ENCODE measurements at places on chromosomes 5 and 9.

- DNase-seq: no peak
Observed at GRCh38 chr5:141654298-141654697, 3.1 kb upstream of the FCHSD1 start.

- no peak for DNase-seq
Observed at GRCh38 chr5:179271428-179271734, 73.9 kb downstream of the ADAMTS2 start.

GRCh38 chr5:80960531-80961375, 590 bp downstream of the RASGRF2 start:
- DNase-seq: no peak

DNA sequence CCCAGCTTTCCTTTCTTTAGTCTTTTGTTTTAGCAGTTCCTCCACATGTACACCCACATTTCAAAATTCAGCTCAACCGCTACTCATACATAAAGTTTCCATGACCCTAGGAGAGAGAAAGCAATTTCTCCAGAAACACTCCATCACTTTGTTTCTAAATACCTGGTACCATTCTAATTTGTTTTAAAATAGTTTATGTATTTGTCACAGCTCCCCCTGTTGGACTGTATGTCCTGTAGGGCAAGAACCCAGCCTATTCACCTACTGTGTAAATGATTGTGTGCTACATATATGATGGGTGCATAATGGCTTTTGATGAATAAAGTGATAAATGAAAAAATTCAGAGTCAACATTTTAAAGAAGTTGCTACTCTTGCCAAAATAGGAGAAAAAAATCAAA, 139.1 kb downstream of the COX7C start:
- DNase-seq: no peak

- DNase-seq: peak; percentile 43
Observed at GRCh38 chr9:77764894-77765780, 117.0 kb upstream of the GNA14 start.

DNA sequence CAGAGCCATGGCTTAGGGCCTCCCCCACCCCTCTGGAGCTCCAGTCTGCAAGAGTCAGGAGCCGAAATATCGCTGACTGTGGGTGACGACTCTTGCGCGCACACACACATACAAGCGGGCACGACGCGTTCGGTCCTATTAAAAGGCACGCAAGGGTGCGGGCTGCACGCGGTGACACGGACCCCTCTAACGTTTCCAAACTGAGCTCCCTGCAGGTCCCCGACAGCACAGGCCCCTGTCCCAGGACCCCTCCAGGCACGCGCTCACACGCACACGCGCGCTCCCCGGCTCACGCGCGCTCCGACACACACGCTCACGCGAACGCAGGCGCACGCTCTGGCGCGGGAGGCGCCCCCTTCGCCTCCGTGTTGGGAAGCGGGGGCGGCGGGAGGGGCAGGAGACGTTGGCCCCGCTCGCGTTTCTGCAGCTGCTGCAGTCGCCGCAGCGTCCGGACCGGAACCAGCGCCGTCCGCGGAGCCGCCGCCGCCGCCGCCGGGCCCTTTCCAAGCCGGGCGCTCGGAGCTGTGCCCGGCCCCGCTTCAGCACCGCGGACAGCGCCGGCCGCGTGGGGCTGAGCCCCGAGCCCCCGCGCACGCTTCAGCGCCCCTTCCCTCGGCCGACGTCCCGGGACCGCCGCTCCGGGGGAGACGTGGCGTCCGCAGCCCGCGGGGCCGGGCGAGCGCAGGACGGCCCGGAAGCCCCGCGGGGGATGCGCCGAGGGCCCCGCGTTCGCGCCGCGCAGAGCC, at the start of gene GRIN1:
Gene GRIN1 (plus strand): TSS at position 433 of the 746 bp plus-strand sequence. CDS start 333 bp downstream, outside the sequence.
- DNase-seq: no peak

DNA sequence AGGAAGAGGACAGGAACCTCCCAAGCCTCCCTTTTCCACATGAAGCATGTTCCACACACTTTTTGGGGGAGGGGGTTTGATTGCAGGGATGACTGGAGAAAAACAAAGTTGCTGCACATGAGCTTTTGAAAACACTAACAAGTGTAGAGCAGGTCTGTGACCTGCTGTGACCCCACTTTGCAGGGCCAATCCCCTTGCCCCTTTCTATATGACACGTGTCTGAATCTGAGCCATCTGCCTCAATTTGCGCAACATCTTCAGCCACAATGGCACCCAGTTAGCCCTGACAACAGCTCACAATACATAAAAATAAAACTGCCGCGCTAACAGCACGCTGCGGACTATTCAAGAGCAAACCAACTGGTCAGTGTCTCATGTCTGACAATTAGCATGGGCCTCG, 227.8 kb upstream of the TBCA start:
- DNase-seq: no peak

- DNase-seq: no peak
Observed at GRCh38 chr9:6845880-6846279, 88.1 kb downstream of the KDM4C start.

DNA sequence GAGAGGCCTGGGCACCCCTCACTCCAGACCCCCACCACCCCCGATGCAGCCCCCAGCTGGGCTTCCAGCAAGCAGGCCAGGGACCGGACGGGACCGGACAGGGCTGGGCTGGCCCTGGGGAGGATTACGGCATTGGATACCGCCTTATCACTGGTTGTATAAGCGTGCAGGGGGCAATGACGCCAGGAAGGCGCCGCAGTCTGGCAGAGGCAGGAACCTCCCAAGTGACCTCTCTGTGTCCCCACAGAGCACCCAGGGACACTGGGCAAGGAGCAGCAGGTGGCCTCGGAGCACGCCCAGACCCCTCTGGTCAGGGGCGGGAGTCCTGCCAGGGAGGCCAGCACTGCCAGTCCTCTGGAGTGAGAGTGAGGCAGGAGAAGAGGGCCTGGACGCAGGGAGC, 723 bp upstream of the LCN15 start:
- no peak for DNase-seq

DNA sequence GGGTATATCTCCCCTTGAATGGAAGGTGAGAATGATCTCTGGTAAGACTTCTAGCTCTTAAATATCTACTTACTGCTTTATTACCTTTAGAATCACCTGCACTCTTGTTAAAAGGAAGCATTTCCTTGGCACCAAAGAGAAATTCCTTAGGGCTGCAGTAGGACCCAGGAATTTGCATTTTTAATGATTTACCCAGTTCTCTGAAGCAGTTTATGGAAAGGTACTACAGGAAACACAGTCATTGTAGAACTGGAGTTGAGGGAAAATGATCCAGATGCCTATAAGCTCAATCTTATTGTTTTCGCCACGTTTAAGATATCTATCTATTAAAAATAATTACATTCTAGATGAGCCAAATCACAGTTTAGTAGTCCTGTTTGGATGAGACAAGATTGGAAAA, 9.5 kb upstream of the C9 start:
- no peak for DNase-seq

- DNase-seq: no peak
Observed at GRCh38 chr5:149338364-149338763, 6.9 kb upstream of the GRPEL2 start.

- no peak for DNase-seq
Observed at GRCh38 chr5:28542987-28543386, 1504.6 kb upstream of the CDH9 start.

DNA sequence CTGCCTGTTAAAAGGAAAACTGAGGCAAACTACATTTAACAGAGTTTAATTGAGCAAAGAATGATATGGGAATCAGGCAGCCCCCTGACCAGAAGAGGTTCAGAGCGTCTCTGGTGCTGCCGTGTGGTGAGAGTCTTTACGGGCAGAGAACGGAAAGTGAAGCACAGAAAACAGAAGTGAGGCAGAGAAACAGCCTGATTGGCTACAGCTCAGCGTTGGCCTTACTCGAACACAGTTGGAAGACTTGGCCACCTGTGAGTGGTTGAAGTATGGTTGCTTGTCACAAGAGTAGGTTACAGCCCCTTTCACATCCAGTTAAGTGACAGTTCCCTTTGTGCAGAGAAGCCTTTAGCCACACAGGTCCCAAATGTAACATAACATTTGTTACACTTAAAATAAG, 16.9 kb upstream of the FBP1 start:
- peak; percentile 71 for DNase-seq
